Right hindlimb (tissue), 1 donor: ENCODE measurements at places on chromosomes 1 and 21.

- no peak for DNase-seq
Measured at GRCh38 chr1:29538586-29538985, 302.3 kb downstream of the PTPRU start.

DNA sequence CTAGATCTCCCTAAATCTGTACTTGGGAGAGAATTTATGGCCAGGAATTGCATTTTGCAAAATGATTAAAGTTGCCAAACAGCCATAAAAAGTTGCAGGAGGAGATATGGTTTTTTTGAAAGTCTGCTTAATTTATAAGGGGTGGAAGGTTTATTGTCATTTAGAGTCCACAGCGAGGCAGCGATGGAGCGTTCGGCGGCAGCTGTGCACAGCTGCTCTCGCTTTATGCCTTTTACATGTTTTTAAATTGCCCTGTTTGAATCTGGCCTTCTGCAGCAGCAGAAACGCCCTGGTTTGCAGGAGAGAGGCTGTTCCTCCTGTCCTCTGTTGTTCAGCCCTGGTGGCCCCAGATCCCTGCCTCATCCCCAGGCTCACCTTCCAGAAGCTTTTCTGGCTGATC lies 144.9 kb upstream of the POU3F1 start:
- DNase-seq = peak; percentile 37

GRCh38 chr1:1291548-1292441 lies 11.6 kb downstream of the SCNN1D start:
- DNase-seq = peak; percentile 70

GRCh38 chr1:7420470-7421100 lies 350.5 kb upstream of the VAMP3 start:
- DNase-seq = peak; percentile 31

DNA sequence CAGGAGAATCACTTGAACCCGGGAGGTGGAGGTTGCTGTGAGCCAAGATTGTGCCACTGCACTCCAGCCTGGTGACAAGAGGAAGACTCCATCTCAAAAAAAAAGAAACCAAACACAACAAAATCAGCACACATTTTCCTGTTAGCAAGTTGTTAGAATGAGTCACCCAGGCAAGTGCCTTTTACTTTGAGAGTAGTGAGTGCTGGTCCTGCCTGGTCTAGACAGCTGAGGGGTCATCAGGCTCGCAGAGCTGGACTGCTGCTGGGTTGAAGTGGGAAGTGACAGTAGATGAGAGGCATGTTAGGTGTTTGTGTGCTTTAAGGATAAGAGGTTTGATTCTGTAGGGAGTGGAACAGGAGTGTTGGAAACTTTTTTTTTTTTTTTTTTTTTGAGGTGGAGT lies 31.9 kb downstream of the GNPAT start:
- no peak for DNase-seq

GRCh38 chr1:237012788-237013383 lies 8.6 kb upstream of the MT1HL1 start:
- DNase-seq = peak; percentile 25

DNA sequence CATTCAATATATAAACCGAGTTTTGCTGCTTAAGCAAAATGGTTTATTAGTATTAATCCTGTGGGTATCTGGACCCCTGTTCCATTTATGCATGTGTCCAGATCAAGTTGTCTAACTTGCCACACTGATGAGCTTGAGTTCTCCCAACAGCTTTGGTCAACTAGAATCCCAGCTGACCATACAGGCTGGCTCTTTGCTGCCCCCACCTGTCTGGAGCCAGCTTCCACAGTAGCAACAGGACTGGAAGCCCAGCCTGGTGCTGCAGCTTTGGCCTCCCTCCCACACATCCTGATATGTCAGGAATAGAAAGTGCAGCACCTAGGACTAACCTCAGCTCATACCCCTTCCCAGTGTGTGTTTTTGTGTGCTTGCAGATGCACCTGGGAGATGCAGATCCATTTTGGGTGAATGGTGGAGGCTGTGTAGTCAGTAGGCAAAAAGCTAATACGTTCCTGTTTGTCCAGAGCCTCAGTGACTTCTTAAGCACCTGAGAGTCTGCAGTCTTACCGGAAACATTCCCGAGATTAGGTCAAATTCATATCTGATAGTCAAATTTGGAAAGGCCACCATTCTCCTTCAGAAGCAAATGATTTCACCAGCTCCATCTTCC lies 40.9 kb upstream of the BEND5 start:
- peak; percentile 44 for DNase-seq

DNA sequence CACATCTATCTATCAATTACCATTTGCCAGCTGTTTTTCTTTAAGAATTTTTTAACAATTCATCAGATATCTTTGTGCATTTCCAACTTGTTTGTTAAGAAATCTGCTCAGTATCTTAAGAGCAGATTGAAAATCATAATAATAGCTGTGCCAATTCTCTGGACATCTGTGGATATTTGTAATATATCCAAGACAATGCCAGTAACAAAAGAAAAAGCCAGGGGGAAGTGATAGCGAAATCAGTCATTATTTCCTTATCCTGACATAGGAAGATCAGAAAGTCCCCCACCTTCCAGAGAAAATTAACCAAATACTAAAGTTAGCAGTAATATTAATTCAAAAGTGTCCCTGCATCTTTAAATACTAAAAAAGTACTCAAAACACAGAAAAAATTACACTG lies 217.1 kb downstream of the RERE start:
- DNase-seq = no peak

DNA sequence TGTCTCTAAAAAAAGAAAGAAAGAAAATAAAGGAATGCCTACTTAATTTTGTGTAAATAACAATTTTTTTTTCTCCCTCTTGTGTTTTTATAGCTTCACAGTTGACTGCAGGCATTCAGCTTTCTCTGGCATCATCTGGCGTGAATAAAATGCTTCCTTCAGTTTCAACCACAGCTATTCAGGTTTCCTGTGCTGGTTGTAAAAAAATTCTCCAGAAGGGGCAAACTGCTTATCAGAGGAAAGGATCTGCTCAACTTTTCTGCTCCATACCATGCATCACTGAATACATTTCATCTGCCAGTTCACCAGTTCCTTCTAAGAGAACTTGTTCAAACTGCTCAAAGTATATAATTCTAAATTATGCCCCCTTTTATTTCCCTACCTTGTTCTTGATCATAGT lies 18.0 kb downstream of the ZMYM1 start:
- DNase-seq = no peak

- DNase-seq = no peak
Measured at GRCh38 chr1:27408151-27408550, 15.7 kb downstream of the GPR3 start.

- no peak for DNase-seq
Measured at GRCh38 chr1:226641671-226642231, 93.2 kb downstream of the STUM start.

- DNase-seq = no peak
Measured at GRCh38 chr1:29876902-29877301, 640.6 kb downstream of the PTPRU start.

DNA sequence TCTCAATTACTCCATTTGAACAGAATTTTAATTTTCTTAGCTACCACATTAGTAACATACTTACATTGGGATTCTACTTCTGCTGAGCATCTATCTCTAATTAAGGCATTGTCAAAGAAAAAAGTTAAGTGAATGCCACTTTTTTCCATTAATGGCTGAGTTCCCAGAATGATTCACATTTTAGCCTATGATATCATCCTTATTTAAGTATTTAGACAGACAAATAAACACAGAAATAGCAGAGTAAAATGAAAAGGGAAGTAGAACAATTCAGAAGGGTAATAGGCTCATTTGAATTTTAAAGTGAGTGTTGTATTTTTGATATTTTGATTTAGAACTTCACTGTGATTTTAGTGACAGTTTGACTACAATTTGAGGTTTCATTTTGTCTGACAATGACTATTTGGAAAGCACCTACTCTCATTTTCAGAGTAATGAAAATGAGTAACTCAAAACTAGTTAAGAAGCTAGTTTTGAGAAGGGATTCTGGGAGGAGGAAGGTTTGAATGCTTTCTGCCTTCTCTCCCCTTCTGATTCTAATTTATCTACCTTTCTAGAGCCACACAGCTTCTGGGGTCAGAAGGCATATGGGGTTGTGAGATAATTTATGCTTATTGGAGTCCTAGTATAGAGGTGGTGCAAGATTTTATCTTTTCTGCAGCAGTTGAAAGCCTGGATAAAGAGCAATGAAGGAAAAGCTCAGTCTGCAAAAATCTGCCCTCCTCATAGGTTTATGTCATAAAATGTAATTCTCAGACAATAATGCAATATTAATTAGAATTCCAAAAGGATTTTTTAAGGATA lies 15.5 kb downstream of the LYPLAL1 start:
- no peak for DNase-seq

DNA sequence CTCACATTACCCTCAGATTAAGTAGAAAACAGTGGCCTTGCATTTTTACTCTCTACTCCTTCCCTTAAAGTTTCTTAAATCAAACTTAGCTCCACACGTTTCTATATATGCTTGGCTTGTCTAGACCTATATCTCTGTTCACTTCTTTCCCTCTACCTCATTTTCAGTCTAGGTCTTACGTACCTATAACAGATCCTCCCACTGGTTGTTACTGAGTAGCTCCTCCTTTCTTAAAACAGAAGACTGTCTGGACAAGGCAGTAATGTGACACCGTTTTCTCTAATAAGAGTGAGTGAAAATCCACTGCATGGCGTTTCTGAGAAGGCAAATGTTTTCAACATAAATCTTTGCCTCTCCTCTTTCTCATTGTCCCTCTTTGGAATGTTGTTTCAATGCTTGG lies 211.7 kb upstream of the POGK start:
- no peak for DNase-seq
